Jurkat, Clone E6-1 (cell line): ENCODE measurements at places on chromosomes 6 and 20.
A peak's percentile ranks its signal among the peaks of the same experiment; 100 is the strongest.

DNA sequence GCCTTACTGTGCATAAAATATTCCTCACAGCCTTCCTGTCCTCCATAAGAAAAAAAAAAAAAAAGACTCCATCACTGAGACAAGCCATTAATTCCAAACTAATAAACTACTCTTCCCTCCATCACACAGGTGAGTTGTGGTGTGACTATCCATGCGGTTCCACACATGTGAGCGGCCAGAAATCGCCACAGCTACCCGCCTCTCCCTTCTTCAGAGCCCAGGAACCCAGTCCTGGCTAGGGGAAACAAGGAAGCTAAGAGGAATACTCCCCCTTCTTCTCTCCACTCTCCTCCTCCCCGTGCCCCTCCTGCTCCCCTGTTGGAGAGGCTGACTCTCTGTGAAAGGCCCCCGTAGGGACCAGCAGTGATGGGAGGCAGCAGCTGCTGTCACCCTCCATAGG, 128.6 kb upstream of the ARID1B start:
- no peak for DNase-seq

DNA sequence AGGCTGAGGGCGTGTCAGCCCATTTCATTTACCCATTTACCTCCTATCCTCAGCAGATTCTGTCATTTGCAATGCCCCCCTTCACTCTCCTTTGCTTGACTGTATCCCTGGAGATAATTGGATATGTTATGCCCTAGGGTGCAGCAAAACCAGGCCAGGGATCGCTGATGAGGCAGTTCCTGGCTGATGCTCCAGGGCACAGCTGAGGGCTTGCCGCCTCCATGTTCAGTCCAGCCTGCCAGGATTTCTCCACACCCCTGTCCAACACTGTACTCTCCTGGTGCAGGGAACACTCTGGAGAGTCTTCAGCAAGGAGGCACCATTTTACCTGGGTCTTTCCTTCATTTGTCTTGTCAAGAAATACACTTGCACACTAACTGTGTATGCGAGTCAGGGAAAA, 532.1 kb upstream of the CHD6 start:
- no peak for DNase-seq

- DNase-seq: no peak
Observed at GRCh38 chr6:36023996-36024795, at the start of gene SLC26A8. SLC26A8 (minus strand) TSS chr6:36024641; CDS start chr6:36019707, 4,934 bp downstream.

DNA sequence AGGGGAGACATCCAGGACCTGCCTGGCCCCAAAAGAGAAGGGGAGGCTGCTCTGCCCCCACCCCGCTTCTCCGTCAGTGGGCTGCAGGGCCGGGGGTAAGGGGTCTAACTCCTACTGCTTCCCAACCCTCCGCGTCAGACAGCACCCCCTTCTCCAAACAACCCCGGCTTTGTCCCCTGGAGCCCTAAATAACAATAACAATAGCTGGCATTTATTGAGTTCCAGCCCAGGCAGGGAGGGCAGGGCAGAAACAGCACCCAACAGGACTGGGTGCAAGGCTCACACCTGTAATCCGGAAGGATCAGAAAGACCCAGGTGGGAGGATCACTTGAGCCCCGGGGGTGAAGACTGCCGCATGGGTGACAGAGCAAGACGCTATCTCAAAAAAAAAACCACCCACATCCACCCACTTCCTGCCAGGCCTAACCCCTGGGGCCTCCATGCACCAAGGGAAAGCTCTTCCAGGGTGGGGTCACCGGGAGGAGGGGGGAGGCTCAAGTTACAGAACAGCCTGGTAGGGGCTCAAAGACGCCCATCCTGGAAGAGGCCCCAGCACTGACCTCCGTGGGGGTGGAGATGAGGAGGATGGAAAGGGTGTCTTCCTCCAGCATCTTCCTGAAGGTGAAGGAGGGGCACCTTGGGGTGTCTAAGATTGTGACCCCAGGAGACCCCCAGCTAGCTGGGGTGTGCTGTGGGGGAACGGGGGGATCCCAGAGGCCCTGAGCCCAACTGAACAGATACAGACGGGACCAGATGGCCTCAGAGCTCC, 1.3 kb upstream of the FNDC11 start:
- peak; percentile 92 for DNase-seq

DNA sequence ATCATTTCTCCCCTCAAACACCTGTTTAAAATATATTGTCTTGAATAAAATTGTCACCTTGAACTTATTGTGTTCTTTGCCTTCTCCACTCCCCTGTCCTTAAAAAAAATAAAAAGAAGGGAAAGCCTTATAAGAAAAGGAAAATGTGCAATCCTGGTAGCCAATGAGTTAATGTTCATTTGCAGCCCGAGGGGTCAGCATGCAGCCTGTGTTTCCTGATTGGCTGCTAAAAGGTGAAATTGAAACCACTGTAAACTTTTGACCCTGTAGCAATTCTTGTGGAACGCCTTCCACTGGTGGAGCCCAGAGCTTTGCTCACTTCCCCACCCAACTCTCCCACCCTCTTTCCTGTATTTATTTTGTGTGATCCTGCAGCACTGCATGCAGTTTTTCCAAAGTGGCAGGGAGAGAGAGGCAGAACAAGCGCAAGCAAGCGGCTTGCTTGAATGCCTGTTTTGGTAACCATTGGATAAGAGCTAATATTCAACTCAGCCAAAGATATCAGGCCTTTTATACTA, 74.9 kb downstream of the NCOA3 start:
- DNase-seq: no peak

GRCh38 chr6:156111913-156112312, 656.3 kb upstream of the NOX3 start:
- no peak for DNase-seq

DNA sequence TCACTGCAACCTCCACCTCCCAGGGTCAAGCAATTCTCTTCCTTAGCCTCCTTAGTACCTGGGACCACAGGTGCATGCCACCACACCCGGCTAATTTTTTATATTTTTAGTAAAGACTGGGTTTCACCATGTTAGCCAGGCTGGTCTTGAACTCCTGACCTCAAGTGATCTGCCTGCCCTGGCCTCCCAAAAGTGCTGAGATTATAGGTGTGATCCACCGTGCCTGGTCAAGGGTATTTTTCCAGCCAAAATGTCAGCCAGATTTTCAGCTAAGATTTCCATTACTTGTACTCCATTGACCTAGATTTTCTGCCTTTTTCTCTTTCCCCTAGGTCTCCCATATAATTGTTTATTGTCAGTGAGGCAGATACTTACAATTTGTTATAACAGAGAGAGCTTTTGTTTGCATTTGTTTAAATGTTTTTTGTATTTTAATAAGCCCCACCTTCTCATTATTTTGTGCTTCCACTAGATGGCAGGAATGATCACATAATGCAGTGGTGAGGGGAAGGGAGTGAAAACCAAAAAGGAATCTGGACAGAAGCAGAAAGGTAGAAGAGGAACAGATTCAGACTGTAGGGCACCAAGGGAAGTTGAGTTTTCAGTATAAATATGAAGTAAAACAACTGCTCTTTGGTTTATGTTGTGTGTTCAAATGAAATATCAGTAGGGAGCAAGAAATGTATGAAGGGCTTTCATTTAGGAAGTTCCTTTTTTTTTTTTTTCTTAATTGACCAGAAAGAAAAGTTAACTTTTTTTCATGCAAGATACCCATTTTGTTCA, 29.7 kb downstream of the RPF2 start:
- peak; percentile 42 for DNase-seq

GRCh38 chr6:99614430-99615186, 8.0 kb downstream of the PRDM13 start:
- DNase-seq: no peak

DNA sequence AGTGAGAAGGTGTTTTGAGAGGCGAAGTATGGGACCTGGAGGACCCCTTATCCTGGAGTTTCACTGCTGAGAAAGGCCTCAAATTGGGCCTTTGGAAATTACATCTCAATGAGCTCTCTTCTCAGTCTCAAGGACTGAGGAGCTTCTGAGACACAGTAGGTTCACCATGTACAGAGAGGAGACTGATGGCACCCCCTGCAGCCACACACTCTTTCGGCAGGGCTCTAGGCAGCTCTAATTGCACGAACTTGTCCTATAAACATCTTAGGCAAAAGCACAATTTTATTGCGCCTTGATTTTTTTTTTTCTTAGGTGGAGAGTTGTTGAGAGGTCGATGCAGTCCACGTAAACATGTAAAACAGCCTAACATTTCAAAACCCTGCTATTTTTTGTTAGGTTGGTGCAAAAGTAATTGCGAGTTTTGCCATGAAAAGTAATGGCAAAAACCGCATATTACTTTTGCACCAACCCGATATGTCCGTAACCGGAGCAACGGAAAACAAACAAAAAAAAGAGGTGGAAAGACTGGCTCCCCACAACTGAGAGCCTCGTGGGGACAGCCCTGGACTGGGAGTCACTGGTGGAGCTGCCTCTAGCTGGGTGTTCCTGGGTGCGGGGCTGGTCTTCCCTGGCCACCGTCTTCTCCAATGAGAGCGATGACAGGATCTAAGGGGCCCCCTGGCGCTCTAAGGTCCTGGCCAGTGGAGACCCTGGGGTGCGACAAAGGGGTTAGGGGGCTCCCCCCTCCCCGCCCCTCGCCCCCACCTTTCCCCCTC, 84.0 kb upstream of the EYA2 start:
- no peak for DNase-seq

DNA sequence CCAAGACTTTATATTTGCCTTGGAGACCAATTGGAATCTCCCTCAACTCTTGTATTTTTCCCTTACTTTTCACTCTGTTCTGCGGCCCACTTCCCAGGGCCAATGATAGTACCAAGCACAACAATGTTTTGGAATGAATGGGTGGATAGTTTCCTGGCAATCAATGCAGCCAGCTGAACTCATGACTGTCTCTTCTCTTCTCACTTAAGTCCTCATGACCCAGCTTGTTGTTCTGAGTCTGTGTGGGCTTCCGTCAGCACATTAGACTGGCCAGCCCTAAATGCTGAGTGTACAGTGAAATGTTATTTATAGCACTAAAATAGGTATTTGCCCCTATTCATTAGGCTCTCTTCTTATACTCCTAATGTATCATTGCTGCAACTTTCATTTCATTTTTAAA, 5.6 kb upstream of the MBOAT1 start:
- DNase-seq: no peak

GRCh38 chr6:89970609-89971337, 76.5 kb downstream of the GJA10 start:
- DNase-seq: peak; percentile 51

GRCh38 chr6:16533721-16534136, 227.5 kb downstream of the ATXN1 start:
- no peak for DNase-seq

- DNase-seq: no peak
Observed at GRCh38 chr20:33821270-33821836, 10.2 kb downstream of the CHMP4B start.

GRCh38 chr6:24228123-24228522, 102.1 kb downstream of the NRSN1 start:
- no peak for DNase-seq

DNA sequence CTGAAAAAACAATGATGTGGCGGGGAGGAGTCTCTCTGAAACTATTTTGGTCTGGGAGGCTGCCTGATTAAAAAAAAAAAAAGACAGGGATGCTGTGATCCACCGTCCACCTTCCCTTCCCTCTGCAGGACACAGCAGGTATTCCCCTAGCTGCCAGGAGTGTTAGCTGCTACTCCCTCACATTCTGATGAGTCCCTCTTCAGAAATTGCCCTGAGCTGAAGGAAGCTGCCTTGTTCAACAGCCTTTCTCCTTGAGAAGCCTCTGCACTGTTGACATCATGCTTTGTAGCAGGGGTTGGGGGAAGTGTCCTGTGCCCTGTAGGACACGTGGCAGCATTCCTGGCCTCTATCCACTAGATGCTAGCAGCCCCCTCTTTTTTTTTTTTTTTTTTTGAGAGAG, 71.7 kb upstream of the ZMYND8 start:
- no peak for DNase-seq

- no peak for DNase-seq
Observed at GRCh38 chr6:24332317-24332716, 25.5 kb downstream of the DCDC2 start.

DNA sequence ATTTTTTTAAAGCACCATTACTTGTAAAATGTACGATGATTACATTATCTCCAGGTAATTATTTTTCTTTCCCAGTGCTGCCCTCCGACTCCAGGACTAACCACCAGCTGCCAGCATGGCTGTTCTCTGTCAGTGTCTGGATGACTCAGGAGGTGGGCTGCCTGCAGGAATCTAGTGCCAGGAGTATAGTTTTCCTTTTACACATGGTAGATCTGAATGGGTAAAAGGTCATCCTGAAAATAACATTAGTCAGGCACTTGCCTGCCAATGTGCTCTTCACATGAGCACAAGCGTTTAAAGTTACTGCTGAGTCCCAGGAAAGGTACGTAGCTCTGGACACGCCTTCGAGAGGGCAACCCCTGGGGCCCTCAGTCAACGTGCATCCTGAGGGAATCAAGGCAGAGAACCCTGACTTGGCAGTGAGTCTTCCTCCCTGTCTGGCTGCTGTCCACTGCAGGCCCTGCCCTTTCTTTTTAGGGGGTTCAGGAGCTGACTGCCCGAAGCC, 2.4 kb downstream of the DYNLT1 start:
- DNase-seq: no peak

GRCh38 chr6:14081126-14081525, 36.4 kb upstream of the CD83 start:
- DNase-seq: no peak

DNA sequence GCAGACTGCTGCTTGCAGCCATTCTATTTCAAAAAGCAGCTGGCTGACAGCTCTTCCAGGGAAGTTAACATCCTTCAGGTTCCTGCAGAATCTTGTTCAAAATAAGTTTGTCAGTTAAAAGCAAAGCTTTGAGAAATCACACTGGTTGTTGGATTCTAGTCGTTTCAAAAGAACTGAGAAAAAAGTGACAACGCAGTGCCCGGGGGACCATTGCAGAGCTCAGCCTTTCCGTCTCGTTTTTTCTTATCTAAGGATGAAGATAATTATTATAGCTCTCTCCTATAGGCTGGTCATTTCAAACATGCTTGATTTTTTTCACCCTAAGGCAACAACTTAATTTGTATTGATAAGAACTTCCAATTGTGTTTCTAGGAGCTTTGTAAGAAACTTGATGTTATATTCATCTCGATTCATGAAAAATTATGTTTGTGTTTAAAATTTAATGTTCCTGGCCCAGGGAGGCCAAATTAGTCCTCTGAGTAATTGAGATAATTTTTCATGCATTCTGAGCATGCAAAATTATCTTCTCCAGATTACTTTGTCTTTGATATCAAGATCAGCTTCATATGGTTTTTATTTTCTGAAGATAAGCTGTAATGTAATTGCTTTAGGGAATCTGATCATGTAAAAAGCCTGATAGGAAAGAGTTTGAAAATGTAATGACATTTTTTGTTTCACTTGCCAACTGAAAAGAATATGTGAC, 58.4 kb downstream of the SNAP25 start:
- DNase-seq: no peak

DNA sequence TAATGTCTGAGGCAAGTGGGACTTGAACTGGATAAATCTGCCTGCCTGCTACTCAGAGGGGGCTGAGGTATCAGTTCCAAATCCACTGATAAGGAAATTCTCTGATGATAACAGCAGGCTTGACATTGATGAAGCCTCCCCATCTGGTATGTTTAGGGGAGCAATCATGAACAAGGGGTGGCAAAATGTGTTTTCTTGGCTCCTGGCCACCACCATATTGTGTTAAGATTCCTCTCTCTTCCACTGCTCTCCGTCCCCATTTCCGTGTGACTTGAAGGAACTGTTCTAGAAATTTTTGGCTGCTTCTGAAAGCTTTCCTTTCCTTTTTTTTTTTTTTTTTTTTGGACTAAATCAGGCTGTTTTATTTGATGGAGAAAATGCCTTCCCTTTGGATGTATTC, 335.3 kb upstream of the NRSN1 start:
- no peak for DNase-seq

GRCh38 chr6:113821445-113821844, 35.7 kb upstream of the MARCKS start:
- no peak for DNase-seq
